ENCODE measurements at places on chromosomes 3 and 15.

DNA sequence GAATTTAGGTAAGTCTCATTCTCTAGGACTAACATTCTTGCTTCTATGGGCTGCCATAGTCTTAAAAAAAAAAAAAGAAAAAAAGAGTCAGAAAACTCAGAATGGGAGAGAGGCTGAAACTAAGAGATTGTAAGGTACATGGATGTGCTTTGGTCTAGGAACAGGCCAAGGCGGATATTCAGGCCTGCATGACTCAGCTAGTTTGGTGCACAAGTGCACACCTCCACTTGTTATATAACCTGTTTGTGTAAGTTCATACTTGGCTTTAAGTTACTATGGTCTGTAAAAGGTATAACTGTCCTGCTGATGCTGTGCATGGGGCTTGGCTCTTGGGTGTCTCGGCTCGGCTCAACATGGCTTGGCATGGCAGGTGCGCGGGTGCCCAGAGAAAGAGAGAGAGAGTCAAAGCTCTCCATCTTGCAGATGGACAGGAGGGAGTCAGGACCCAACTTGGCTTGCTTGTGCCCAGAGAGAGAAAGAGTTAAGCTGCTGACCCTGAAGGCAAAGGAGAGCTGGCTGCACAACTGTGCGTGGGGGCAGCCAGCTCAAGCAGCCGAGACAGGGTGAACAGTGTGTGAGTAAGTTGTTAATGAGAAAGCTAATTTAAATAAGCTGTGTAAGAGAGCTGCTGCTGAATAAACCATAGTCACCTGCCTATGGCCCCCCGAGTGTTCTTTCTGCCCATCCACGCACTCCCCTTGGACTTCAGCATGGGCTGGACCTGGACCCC, 31.4 kb upstream of the CHRNB4 start:
- peak; percentile 54 for DNase-seq

DNA sequence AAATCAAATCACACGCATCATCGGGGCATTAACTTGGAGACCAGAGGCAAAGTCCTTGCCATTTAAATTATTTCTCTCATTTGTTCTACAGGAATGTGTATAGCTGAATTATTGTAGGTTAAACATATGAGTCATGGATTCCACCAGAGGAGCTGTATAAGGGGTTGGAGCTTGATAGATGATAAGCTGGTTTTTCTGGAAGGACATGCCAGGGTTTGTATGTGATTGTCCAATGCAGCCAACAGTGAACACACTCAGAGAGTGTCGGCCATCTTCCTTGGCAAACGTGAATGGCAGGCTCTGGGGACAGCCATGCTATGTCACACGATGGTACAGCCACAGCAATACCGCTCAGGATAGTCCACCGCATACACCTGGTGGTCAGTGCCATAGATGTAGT, 25.1 kb downstream of the SSUH2 start:
- DNase-seq, result no peak

GRCh38 chr3:60754617-60755016, 496.6 kb downstream of the FHIT start:
- DNase-seq, result no peak

DNA sequence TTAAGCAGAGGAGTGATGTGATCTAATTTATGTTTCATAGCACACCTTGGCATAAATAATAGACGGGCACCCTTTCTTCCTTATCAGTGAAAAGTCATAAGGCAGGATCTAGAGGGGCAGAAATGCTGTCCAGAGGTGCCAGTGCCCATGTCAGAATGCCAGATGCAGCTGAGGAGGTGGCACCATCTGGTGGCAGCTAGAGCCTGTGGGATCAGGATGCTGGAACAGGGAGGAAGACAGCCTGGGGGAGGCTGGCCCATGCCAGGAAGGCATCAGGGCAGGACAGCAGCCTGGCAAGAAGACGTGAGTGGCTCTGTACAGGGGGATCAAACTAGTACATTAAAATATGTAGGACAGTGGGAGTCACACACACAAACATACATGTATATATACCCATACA, 16.5 kb downstream of the MYH15 start:
- DNase-seq, result peak; percentile 67

GRCh38 chr3:71713041-71713440, 12.2 kb downstream of the EIF4E3 start:
- DNase-seq, result peak; percentile 23

GRCh38 chr3:175941352-175941751, 1082.2 kb downstream of the NAALADL2 start:
- peak; percentile 68 for DNase-seq
